ENCODE measurements at places on chromosomes 4 and X.

DNA sequence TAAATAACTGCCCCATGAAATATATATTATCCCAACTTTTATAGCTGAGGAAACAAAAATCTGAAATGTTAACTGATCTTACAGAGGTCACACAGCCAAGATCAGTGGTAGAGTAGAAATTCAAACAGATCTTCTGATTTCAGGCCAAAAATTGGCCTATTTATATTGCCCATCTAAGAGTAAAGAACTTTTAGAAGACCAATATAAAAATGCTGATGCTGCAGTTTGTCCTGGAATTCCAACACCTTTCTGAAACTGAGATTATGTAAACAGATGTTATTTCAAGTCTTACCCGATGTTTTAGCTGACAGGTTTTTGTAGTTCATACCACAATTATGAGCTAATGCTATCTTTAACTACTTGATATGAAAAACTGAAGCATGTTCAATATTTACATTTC, 51.1 kb downstream of the SPANXN3 start:
- no peak for DNase-seq

GRCh38 chr4:48896845-48897244, 9.7 kb downstream of the OCIAD2 start:
- no peak for DNase-seq

DNA sequence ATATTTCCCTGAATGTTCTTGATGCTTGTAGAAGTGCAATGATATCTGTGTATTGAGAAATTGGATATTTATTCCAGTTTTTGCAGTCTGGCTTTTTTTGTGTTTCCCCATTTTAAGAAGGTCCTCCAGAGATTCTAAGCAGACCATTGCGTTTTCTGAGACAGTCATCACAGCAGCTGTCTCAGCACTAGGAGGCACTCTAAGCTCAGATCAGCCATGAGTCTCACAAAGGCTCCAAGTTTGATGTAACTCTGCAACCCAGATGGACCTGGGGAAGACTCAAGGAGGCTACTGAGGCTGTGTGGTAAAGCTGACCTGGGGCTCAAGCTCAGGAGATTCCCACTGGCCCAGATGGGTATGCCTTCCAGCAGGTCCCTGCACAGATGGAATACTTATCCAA, 89.3 kb upstream of the CYLC1 start:
- no peak for DNase-seq

GRCh38 chrX:122055979-122056715, 1008.7 kb downstream of the GLUD2 start:
- DNase-seq: no peak

DNA sequence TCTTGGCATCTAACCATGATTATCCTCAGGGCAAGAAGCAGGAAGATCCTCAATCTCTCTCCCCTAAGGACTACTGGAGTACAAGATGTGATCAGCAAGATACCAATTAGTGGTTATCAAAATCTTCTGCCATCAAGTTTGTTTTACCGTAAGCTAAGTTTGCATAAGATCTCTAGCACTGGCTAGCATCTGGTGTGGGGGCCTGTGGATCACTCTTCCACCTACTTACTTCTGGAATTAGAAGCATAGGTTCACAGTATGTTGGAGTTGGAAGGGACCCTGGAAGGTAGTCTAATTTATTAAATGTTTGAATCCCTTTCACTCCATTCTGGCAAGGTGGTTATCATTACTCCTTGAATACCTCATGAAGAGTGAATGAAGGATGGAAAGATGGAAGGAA, 93.3 kb upstream of the BANK1 start:
- DNase-seq: no peak

DNA sequence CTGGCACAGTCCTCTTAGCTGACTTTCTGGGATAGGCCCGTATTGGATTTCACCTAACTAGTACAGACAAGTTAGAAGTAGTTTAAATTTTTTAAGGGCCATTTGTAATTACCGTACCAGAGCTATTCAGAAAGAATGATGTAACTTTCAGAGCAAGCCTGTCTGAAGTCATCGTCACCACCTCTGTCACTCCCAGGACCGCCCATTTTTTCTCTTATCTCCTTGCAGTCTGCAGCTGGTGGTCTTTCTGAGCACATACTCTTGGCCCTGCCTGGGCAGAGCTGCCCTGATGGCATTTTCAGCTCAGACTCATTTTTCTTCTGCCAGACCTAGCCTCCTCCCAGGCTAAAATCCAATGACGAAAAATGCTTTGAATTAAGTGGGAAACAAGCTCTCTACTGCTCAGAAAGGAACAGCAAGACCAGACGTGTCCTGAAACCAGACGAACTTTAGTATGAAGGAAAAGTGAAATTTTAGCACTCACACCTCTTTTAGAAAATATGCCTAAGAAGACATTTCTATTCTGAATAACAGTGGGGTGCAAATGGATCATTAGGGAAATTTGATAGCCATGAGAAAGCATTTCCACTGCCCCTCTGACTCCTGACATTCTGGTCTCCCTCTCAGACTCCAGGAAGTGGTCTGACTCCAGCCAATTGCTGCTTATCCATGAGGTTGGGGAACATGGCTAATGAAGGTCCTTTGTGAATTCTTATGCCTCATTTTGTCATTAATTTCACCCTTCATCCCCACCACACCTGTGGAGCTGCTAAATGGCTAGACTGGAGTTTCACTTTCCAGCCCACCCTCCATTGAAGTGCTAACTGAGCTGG, 162.4 kb upstream of the GYPA start:
- DNase-seq: no peak

DNA sequence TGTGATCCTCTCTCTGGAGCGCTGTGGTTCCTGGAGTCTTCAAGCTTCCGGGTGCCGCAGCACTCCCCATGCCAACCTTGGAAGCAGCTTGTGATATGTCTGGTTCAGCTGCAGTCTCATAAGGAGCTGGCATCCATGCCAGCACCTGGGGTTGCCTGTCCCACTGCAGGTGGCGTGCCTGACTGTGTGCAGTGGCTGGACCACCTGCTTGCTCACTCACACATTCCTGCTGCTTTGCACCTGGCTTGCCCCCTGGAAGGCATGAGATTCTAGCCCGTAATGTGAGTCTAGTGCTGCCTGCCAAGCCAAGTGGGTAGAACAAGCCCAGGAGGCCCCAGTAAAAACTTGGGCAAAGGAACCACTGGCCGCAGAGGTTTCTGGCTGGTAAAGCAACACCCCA, 687.2 kb upstream of the AADAT start:
- no peak for DNase-seq

DNA sequence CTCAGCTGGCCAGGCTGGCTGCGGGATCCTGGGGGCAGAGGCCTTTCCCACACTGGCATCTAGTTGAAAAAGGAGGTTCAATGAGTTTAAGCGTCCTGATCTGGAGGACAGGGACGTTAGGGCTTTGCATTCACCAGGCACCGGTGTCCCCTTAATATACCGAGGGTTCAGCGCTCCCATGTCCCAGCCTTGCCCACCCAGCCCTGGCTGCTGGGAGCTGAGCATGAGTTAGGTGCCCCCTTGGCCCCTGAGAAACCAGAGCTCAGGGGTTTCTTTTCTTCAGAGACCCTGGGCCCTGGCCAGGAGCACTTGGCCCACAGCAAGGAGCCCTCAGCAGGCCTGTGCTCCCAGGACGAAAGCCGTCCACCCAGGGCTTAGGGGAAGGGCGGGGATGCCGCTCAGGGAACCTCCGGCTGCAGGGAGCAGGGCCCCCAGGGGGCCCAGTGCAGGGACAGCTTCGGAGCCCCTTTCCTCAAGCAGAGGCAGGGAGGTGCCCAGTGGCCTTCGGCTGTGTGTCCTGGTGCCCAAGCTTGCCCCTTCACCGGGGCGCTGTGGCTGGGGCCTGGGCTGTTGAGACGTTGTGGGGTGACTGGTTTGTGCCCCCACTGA, 20.9 kb upstream of the DUSP9 start:
- no peak for DNase-seq

GRCh38 chrX:40262157-40263013, 164.6 kb upstream of the BCOR start:
- no peak for DNase-seq

DNA sequence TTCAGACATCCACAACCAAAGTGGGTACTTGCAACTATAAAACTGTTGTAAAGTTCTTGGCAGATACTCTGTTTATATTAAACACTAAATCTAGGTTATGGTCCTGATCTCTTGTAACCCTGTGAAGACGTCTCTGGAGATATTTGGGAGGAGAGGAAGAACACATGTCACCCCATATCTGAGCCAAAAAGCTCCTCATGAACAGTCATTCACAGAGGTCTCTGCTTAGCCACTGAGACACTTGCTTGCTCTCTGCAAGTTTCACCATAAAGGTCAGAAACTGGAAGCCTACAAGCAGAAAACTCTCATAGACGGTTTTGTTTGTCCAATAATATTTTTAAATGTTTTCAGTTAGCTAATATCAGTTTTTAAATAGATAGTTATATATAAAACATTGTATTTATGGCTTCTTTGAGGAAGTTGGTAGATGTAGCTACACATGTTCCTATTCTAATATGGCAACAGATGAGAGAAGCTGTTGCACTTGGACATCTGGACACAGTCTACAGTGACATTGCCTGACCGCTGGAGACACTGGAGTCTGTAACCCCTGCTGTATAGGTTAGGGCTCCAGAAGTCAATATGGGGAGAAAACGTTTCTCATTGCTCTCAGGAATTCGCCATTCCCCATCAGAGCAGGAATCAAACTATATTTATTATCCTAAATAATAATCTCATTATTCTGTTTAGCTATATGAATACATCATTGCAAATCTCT, 73.6 kb downstream of the C4orf46 start:
- DNase-seq: no peak

- DNase-seq: no peak
These were observed 47.7 kb upstream of the SYTL5 start for GRCh38 chrX:37958525-37959211.

DNA sequence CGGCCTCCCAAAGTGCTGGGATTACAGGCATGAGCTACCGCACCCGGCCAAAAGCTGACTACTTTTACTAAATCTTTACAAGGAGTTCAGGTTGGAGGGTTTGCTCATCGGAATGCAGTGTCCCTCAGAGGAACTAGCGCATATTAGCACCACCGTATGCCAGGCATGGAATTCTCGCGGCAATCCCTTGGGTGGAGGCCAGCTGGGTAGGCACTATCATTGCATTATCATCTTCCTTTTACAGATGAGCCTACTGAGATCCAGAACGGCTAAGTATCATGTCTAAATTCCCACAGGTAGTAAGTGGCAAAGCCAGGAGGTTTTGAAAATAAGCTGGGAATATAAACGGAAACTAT, 6.1 kb upstream of the CXorf66 start:
- no peak for DNase-seq

DNA sequence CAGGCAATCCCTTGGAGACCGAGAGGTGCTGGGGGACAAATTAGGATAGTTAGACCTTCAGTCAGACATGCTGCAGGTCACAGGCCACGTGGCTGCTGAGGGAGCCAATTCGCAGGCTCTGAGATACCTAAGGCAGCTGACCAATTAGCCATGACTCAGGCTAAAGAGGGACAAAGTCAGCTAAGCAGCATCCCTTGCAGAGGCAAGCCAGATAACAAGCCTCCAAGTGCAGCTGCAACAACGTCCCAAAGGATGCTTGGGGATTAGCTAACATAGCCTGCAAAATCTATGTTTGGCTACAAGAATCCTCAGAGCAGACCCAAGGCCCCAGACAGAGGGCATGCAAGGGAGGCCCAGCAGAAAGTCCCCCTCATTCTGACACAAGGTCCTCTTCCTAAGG, 93.5 kb downstream of the SEL1L3 start:
- no peak for DNase-seq

GRCh38 chrX:106144755-106145639, 23.1 kb upstream of the PWWP3B start:
- DNase-seq: no peak

Data from stimulated activated CD4-positive, alpha-beta T cell treated with anti-CD3 and anti-CD28 coated beads, Interleukin-1b, Interleukin-23, amount 100 ng/mL, for 24 hours (primary cell).